ENCODE measurements at places on chromosomes 6 and 20. TPM values are rescaled to one million over a fixed set of nuclear protein-coding genes. Genes with fewer than 3 reads are reported as not detected.

Gene WASF1
- 12.4 TPM for total RNA-seq

Gene YTHDF1
- 16.2 TPM for total RNA-seq

Gene TREML2
- total RNA-seq: not detected

Gene PGK2
- not detected for total RNA-seq

Gene ALDH8A1
- 0.15 TPM for total RNA-seq

Gene INSM1
- not detected for total RNA-seq

Gene B3GAT2
- under 0.01 TPM for total RNA-seq

Gene GDAP1L1
- not detected for total RNA-seq

Gene RIMS1
- total RNA-seq: under 0.01 TPM

Gene ZNF391
- 0.45 TPM for total RNA-seq

Gene OTOR
- not detected for total RNA-seq

Gene AIF1
- not detected for total RNA-seq

Gene ZNF184
- total RNA-seq: 4.0 TPM

Gene ADTRP
- 0.17 TPM for total RNA-seq

Gene OXT
- not detected for total RNA-seq

Gene TPBG
- 68.7 TPM for total RNA-seq

Gene FUCA2
- 74.8 TPM for total RNA-seq

Gene BPI
- total RNA-seq: not detected

Gene TNFRSF21
- total RNA-seq: 6.7 TPM

Gene GFRAL
- not detected for total RNA-seq

Gene PAX1
- not detected for total RNA-seq

Gene CENPQ
- 5.5 TPM for total RNA-seq

Gene SAPCD1
- total RNA-seq: 5.8 TPM

Gene PEX6
- 22.0 TPM for total RNA-seq

Gene NMBR
- total RNA-seq: 0.15 TPM

Gene TPD52L1
- 4.3 TPM for total RNA-seq

Gene DEFB115
- not detected for total RNA-seq

Gene EFCAB8
- total RNA-seq: under 0.01 TPM

Gene KIF25
- total RNA-seq: 0.15 TPM

Gene COL19A1
- not detected for total RNA-seq

Gene HLA-G
- not detected for total RNA-seq
